CD4-positive, alpha-beta T cell (primary cell): ENCODE measurements at places on chromosomes 1 and 21. TPM values are rescaled to one million over a fixed set of nuclear protein-coding genes. Genes with fewer than 3 reads are reported as not detected.

DNA sequence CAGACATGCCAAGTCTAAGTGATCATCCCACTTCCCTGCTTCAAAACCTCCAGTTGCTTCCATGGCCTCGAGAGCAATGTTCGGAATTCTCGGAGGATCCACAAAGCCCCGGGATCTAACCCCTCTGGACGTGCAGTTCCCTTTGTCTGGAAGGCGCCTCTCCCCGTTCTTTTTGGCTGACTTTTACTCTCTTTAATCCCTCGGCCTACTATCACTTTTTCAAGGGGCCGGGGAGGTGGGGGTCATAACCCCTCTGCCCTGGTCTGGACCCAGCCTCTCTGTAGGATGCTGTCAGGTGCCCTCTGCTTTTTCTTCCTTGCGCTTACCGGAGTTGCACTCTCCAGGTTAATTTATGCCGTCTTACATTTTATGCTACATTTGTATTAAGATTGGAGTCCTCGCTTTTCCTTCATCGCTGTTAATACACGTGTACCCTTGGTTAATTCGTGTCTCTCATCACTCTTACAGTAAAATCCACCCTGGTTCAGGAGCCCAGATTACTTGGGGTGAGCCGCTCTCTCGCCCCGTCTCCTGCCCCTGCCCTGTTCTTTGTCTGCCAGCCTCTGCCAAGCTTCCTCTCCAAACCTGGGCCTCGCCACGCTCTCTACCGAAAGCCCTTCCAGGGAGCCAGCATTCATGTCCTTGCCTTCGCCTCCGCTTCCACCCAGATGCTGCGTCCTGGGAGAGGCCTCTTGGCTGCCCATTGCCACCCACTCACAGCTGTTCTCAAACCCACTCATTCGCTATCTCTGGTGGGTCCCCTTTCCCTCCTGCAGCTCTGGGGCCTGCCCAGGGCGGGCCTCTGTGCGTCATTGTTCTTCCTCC, 448.6 kb downstream of the CAMTA1 start:
- peaks cover 14% of the 10 kb centered on the region for H3K27me3 ChIP-seq
- no peak for DNase-seq
- no peak overlapping the region for H3K4me3 ChIP-seq
- no peak overlapping the region for H3K27ac ChIP-seq

- no peaks in the 10 kb centered on the region for H3K4me1 ChIP-seq
- DNase-seq = no peak
- H3K27ac ChIP-seq = no peak overlapping the region
- no peak overlapping the region for H3K4me3 ChIP-seq
These were observed 78.9 kb upstream of the DMRTA2 start for GRCh38 chr1:50502147-50502546.

DNA sequence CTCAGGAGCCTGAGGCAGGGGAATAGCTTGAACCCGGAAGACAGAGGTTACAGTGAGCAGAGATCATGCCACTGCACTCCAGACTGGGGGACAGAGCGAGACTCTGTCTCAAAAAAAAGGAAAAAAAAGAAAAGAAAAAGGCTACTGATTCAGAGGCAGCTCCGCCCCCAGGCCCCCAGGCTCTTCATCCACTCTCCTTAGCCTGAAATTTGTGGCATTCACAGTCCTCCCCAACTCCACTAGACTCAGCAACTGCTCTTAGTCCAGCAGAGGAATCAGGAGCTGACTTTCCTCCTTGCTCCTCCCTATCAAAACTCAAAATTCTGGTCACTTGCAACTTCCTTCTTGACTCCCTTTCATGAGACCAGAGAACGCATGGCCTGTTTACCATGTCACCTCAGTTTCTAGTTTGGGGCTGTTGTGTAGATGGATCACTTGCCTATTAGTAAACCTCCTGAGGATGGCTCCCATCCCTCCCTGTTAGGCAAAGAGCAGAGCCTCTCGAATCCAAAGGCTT, 27.1 kb downstream of the PCAT6 start:
- DNase-seq = no peak
- no peak overlapping the region for H3K27ac ChIP-seq
- peaks cover 35% of the 10 kb centered on the region for H3K4me1 ChIP-seq
- no peaks in the 10 kb centered on the region for H3K27me3 ChIP-seq

GRCh38 chr1:108716437-108717230, 3.9 kb downstream of the FNDC7 start:
- H3K36me3 ChIP-seq = no peaks in the 10 kb centered on the region
- no peaks in the 10 kb centered on the region for H3K4me1 ChIP-seq
- no peak overlapping the region for H3K4me3 ChIP-seq
- no peak for DNase-seq
- no peak overlapping the region for H3K27ac ChIP-seq

DNA sequence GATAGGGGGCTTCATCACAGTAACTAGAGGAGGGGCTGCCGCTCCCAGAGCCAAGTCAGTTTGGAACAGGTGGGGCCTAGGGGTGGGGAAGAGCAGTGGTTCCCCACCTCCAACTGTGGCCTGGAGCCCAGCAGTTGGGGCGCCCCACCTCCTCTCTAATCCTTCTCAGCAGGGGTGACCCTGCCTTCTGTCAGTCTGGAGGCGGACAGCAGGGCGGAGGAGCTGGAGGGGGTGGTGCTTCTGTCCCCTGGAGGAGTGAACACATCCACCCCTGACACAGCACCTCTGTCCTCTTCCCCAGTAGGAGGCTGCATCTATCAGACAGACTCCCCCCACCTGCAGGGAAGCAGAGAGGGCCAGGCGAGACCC, 73.8 kb downstream of the MRPL37 start:
- no peak overlapping the region for H3K4me3 ChIP-seq
- peaks cover 33% of the 10 kb centered on the region for H3K4me1 ChIP-seq
- H3K27ac ChIP-seq = no peak overlapping the region
- no peaks in the 10 kb centered on the region for H3K27me3 ChIP-seq

GRCh38 chr1:183051546-183051945, 28.3 kb downstream of the LAMC1 start:
- no peak for DNase-seq
- peaks cover 6% of the 10 kb centered on the region for H3K27me3 ChIP-seq
- no peak overlapping the region for H3K27ac ChIP-seq
- H3K36me3 ChIP-seq = no peaks in the 10 kb centered on the region
- H3K4me1 ChIP-seq = no peaks in the 10 kb centered on the region

- H3K27ac ChIP-seq = no peak overlapping the region
- H3K4me3 ChIP-seq = no peak overlapping the region
- peaks cover 25% of the 10 kb centered on the region for H3K27me3 ChIP-seq
- DNase-seq = no peak
- peaks cover 7% of the 10 kb centered on the region for H3K4me1 ChIP-seq
These were observed 5.2 kb downstream of the CCN1 start for GRCh38 chr1:85585799-85586198.

DNA sequence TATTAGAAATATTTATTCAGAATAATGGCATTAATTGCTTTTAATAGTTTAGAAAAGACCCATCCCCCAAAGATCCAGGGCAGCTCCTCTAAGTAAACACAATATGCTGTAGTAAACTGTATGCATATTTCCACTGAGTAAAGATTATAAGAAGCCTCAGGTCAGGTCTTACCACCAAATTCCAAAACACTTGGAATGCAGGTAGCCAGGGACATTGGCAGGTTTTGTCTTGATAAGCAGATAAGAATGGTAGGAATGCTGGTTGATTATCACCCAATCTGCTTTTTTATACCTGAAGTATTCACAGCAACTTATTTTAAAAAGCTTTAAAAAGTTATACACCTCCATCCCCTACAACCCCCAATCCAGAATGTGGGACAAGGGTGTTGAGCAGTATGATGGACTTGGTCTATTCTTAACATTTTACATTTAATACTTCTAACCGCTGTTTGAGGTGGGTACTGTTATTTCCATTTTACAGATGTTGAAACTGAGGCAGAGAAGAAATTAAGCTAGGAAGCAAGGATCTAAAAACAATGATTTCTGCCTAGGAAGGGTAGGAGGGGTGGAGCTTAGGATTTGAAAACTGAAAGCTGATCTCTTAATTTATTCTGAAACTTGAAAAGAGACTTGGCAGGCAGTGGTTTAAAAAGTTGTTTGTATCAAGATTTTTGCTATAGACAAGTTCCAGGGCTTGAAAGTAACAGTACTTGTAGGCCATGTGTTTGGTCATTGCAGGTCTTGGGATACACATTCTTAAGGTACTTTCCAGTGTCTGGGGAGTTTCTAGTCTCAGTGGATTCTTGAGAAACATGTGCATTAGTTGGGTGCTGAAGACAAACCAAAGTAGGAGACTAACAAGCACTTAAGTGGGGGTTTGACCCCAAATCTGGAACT, 15.6 kb upstream of the THEM4 start:
- no peak overlapping the region for H3K4me3 ChIP-seq
- DNase-seq = no peak
- H3K4me1 ChIP-seq = peaks cover 5% of the 10 kb centered on the region
- no peaks in the 10 kb centered on the region for H3K27me3 ChIP-seq

DNA sequence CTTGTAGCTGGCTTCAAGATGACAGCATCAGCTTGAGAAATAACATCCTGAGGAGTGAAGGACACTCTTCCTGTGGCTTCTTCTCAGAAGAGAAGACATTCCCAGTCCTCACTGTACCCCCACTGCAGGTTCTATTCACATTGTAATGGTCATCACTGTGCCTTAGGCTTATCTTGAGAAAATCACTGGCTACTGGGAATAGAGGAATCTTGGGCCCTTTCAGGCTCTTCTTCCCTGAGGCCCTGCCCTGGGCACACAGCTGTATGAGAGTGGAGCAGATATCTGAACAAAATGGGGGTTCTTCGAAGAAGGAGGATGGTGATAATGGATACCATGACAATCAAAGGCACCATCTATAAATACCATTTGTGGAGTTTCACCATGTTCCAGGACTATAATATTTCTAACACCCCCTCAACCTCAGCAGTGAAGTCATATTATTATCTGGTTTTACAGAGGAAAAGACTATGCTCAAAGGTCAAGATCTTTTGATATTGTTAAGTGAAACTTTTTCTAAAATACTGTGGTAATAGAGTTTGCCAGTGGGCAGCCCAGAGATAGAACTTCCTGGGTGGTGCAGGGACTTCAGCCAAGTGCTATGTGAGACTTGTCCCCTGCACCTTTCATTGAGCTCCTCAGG, 143.1 kb upstream of the KCNE2 start:
- no peaks in the 10 kb centered on the region for H3K36me3 ChIP-seq
- H3K27me3 ChIP-seq = no peaks in the 10 kb centered on the region
- no peak for DNase-seq
- H3K4me3 ChIP-seq = no peak overlapping the region
- H3K27ac ChIP-seq = no peak overlapping the region

- H3K36me3 ChIP-seq = no peaks in the 10 kb centered on the region
- no peak for DNase-seq
- no peak overlapping the region for H3K4me3 ChIP-seq
- H3K27me3 ChIP-seq = no peaks in the 10 kb centered on the region
These were observed 25.7 kb downstream of the TMPRSS2 start for GRCh38 chr21:41482301-41482700.

GRCh38 chr1:45503462-45504360, 3.6 kb downstream of the MMACHC start:
- H3K36me3 ChIP-seq = peaks cover 11% of the 10 kb centered on the region
- no peaks in the 10 kb centered on the region for H3K27me3 ChIP-seq
- peaks cover 23% of the 10 kb centered on the region for H3K4me1 ChIP-seq
- H3K27ac ChIP-seq = no peak overlapping the region

KIAA0040 gene
- 14.5 TPM for total RNA-seq

EVI5 gene
- 1.8 TPM for total RNA-seq

TRIM62 gene
- total RNA-seq = 23.0 TPM

SLC9C2 gene
- total RNA-seq = not detected

C1orf56 gene
- total RNA-seq = 0.58 TPM

C1orf87 gene
- not detected for total RNA-seq
